Kidney epithelial cell (primary cell): ENCODE measurements at places on chromosomes 3 and 15. TPM values are rescaled to one million over a fixed set of nuclear protein-coding genes. Genes with fewer than 3 reads are reported as not detected.

Gene SAMD7
- not detected in 2 replicates for total RNA-seq

Gene ARL14
- 0.08 and 0.21 TPM in 2 replicates for total RNA-seq

Gene REC114
- not detected in 2 replicates for total RNA-seq

Gene TP63
- total RNA-seq, result 0.13 TPM in 1 of 2 replicates, not detected in the other

Gene DRD3
- not detected in 2 replicates for total RNA-seq

Gene CHL1
- total RNA-seq, result 0.27 and 0.33 TPM in 2 replicates

Gene XCR1
- not detected in 2 replicates for total RNA-seq

Gene TLE3
- 67.5 and 90.9 TPM in 2 replicates for total RNA-seq

Gene TIPIN
- 9.8 and 9.9 TPM in 2 replicates for total RNA-seq

Gene STRIT1
- not detected in 2 replicates for total RNA-seq

Gene GOLGA6A
- total RNA-seq, result not detected in 2 replicates

Gene CHRFAM7A
- 1.1 and 8.5 TPM in 2 replicates for total RNA-seq

Gene CD86
- total RNA-seq, result not detected in 2 replicates

Gene EHD4
- 30.1 and 33.7 TPM in 2 replicates for total RNA-seq

Gene RBPMS2
- total RNA-seq, result 1.4 and 1.9 TPM in 2 replicates

Gene RTP3
- total RNA-seq, result not detected in 2 replicates

Gene MESP2
- 0.27 and 0.29 TPM in 2 replicates for total RNA-seq

Gene CHRM5
- total RNA-seq, result not detected in 2 replicates

Gene LRRC49
- 53.0 and 62.0 TPM in 2 replicates for total RNA-seq

Gene USP50
- total RNA-seq, result 0.41 TPM in 1 of 2 replicates, not detected in the other

Gene ADGRG7
- not detected in 2 replicates for total RNA-seq

Gene KNG1
- not detected in 2 replicates for total RNA-seq

Gene FBXW12
- total RNA-seq, result 0.46 TPM in 1 of 2 replicates, not detected in the other

Gene ATP13A5
- not detected in 2 replicates for total RNA-seq

Gene FANCD2OS
- not detected in 2 replicates for total RNA-seq

Gene TM6SF1
- total RNA-seq, result 17.4 and 21.4 TPM in 2 replicates
